ENCODE measurements at places on chromosomes 16 and 17. TPM values are rescaled to one million over a fixed set of nuclear protein-coding genes. Genes with fewer than 3 reads are reported as not detected.

Gene SEC14L5
- polyA plus RNA-seq = 1.1 TPM

Gene KRT27
- polyA plus RNA-seq = not detected

Gene SLC16A6
- polyA plus RNA-seq = 0.64 TPM

Gene MYH8
- 1,798 TPM for polyA plus RNA-seq

Gene KRT33B
- 0.20 TPM for polyA plus RNA-seq

Gene ZNF423
- polyA plus RNA-seq = 28.8 TPM

Gene PEMT
- polyA plus RNA-seq = 18.8 TPM

Gene ADCY9
- polyA plus RNA-seq = 12.0 TPM

Gene CLEC16A
- polyA plus RNA-seq = 11.6 TPM

Gene GCGR
- not detected for polyA plus RNA-seq

Gene CHRNE
- 1.6 TPM for polyA plus RNA-seq

Gene CCL1
- not detected for polyA plus RNA-seq

Gene HEATR9
- polyA plus RNA-seq = not detected

Gene ZNF597
- 1.4 TPM for polyA plus RNA-seq

Gene RHBDL3
- polyA plus RNA-seq = 1.1 TPM

Gene MMP25
- 1.8 TPM for polyA plus RNA-seq

Gene ASIC2
- 0.20 TPM for polyA plus RNA-seq

Gene PPM1E
- 1.8 TPM for polyA plus RNA-seq

Gene CSH2
- polyA plus RNA-seq = 1.3 TPM

Gene TBX2
- 7.5 TPM for polyA plus RNA-seq

Gene MPP2
- polyA plus RNA-seq = 4.3 TPM

Gene SPAG5
- polyA plus RNA-seq = 23.3 TPM
